Epithelial cell of prostate (primary cell): ENCODE measurements at places on chromosomes 2 and 18.

DNA sequence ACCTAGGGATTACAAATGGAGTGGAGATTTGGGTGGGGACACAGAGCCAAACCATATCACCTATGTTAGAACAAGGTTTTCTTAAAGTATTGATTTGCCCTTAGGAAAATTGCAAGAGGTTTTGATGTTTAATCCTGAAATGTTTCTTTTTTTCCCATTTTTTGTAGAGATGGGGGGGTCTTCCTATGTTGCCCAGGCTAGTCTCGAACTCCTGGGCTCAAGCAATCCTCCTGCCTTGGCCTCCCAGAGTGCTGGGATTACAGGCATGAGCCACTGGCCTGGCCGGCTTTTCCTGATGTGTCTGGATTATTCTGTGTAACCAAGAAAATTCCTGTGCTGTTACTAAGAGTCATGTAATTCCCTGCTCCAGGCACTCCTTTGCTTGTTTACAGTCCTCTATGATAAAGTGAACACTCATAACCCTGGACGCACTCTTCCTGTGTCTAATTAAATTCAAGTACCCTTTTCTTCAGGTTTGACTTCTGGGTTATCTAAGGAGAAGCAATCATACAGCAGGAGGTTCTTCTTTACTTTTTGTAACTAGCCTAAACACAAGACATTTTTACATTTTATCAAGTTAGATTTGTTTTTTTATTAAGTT is 15.0 kb upstream of the CTDP1 start:
- peak; percentile 83 for DNase-seq

GRCh38 chr2:15363142-15363541 is 198.0 kb downstream of the NBAS start:
- peak; percentile 16 for DNase-seq

GRCh38 chr2:203631068-203631757 is 75.2 kb upstream of the CD28 start:
- DNase-seq: no peak

GRCh38 chr18:32980896-32981295 is 208.1 kb upstream of the KLHL14 start:
- DNase-seq: no peak

DNA sequence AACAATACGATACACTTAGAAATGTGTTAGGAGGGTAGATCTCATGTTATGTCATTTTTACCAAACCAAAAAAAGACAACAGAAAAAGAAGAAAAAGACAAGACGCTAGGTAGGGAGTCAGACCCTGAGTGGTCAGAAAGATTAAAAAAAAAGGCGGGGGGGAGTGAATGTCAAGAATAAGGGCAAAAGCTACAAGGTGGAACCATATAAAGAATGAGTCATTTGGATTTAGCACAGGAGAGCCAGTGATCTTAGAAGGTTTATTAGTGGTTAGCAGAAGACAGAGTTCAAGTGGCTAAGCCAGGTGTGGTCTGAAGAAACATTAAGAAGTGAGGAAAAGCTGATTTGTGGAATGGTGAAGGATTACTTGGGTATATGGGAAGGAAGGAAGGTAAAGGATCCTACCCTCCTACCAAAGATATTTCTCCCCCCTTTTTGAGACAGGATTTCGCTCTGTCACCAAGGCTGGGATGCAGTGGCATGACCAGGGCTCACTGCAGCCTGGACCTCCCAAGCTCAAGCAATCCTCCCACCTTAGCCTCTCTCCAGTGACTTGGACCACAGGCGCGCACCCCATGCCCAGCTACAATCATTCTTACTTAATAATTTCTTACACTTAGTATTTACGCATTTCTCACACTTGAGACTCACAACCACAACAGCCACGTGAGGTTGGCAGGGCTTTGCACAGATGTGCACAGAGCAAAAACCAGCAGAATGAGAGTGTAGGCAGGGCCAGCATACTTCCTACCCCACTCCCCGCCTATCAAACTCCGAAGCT is 2.6 kb downstream of the DSC2 start:
- DNase-seq: no peak

DNA sequence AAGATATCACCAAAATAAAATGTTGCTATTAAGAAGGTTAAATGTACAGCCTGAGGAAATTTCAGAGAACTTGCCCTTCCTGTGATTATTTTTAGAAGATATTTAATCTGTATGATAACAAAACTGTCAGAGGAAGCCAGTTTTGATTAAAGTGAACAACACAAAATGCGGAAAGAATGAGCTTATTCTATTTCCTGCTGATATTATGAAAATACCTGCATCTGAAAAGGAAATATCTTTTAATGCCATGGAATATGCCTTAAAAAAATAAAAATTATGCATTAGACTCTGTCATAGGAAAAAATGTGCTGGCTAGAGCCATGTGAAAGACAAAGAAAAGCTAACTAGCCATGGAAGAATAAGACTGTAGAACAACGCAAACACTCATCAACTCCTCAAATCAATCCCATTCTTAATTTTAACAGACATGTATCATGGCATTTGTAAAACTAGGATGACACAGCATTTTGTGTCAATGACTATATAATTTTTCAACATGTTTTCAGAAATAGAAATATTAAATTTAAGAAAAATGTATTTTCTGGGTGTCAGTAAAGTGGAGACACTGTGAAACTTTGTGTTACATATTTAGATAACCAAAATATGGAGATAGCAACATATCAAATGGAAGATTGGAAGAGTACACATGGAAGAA is 1768.2 kb downstream of the SUCLG1 start:
- no peak for DNase-seq

DNA sequence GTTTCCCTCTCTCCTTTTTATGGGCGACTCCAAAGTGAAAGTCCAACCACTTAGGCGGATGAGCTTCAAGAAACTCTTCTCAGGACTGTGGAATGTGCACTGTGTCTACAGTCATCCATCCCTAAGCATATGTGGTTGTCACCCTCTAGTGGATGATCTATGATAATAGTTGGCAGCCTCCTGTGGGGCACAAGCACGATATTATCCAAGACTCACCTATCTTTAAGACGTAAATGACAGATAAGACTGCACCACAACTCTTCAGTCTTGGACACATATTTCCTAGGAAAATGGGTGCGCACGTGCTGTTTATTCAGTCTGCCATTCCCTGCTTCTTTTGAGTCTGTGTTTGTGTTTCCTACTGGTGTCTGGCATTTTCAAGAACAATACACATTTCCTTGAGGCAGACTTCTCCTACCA is 145.5 kb upstream of the CTAGE1 start:
- DNase-seq: peak; percentile 65

- no peak for DNase-seq
These were observed 57.8 kb upstream of the MMADHC start for GRCh38 chr2:149645391-149645790.

GRCh38 chr2:136111711-136112110 is 6.2 kb downstream of the CXCR4 start:
- DNase-seq: no peak

DNA sequence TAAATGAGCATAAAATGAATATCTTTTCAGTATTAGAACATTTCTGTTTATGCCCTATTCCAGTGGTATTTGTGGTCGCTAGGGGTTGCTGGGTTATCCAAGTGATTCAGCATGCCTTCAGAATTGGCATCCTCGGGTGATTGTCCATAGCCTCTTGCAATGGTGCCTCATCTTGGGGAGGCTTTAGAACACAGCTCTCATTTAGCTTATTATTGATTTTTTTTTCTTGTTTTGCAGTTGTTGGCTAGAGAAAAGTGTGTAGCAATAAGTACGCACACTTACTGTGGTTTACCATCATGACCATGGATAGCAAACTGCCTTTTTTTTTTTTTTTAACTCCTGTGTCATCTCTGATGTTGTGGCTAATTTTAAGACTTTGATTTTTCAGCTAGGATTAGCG is 33.6 kb downstream of the PLEKHA3 start:
- DNase-seq: no peak

DNA sequence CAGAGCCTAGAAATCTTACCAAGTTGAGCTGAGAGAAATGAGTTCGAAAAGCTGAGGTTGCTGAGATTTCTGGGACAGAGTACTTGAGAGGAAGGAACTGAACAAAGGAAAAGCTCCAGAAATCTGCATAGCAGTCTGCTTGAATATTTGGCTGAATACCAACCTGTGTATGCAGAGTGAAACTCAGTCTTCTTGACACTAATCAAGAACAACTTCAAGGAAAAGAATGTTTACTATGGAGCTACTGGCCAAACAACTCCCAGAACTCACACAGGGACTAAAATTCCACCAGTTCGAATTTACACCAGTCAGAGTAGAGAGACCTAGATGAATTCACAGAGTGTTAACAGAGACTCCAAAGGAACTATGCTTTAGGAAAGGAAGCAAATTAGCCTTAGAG is 66.5 kb downstream of the USP37 start:
- DNase-seq: no peak

- DNase-seq: no peak
These were observed 33.8 kb upstream of the STK17B start for GRCh38 chr2:196205011-196205766.

DNA sequence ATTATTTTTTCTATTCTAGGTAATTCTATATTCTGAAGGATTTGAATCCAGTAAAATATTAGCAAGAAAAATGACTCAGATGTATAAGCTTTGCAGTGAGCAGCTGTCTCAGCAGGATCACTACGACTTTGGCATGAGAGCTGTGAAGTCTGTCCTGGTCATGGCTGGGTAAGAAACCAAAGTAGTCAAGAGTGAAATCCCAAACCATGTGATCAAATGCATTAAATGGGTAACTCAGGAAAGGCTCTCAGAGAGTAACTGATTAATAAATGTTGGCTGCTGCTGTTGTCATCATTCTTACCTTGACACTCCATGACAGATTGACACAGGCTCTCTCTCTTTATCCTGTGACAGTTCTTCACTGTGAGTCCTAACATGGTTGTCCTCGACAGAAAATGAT is 124.1 kb downstream of the DNAH6 start:
- DNase-seq: no peak

DNA sequence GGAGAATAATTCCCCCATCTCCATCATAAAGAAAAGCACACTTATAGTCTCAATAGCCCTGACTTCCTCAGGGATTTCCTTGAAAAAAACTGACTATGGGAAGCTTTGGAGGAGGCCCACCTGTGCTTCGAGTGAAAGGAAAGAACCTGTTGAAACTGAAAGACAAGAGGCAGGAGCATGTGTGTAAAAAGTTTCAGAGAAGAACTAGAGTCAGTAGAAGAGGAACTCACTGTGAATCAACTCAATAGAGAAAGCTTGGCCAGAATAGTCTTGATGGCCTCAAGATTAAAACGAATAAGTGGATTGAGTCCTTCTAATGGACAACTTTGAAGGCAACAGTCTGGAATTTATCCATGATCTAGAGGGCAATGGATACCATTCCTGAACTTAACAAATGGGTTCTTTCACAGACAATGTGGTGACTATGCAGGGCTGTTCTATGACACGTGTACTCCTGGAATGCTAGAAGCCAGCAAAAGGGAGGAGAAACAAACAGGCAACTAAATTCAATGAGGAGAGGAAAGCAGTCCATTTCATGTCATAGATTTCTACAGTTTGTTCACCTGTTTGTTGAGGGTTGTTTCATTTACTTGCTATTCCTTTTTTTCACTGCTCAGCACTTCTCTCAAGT is 442.3 kb downstream of the GRB14 start:
- DNase-seq: no peak

GRCh38 chr2:119062179-119062578 is 96.4 kb downstream of the C1QL2 start:
- no peak for DNase-seq

DNA sequence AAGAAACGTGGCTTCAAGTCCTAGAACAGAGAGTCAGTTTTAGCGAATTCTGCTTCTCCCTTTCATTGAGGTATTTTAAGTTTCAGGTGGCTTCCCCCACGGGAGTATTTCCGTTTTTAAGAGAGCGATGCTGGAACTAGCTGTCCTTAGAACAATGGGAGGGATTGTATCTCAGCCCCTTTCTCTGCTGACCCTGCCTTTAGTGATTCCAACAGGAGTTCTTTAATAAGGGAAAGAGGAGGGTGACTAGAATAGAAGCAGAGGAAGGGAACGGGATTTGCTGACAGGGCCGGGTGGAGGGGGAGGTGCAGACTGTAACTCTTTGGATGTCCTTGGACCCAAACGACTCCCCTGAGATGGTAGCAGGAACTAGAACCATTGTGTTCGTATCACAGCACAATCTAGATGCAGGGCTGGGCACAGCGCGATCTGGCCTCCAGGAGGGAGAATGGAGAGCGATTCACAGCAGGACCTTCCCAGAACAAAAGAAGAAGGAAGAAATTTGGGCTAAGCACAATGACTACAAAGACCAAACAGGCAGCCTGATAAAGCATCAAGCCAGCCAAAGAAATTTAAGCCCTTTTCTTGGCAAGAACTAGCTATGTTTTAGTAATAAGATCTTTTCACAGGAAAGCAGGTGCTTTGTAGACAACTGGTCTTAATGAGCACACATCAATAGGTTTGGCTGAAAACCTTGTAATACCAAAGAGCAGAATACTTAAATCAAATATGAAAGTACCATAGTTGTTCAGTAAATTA is 15.8 kb upstream of the RTTN start:
- no peak for DNase-seq

DNA sequence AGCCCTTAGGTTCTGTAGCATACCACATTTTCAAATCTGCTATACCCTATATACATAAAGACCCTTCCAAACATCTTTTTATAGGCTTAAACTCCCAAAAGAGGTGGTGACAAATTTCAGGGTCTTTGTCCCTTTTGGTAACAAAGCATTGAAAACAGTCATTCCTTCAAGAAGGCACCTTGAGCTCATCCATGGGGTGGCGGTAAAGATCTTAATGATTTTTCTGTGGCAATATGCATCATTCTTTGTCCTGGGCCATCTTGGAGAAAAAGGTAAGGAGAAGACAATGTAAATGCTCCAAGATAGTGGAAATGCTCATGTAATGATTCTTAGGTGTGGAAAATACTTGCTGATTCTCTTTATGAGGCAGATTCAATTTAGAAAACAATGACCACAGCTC is 890.5 kb downstream of the CNTNAP5 start:
- DNase-seq: no peak

- DNase-seq: no peak
These were observed 38.6 kb downstream of the STON1 start for GRCh38 chr2:48568547-48568946.

GRCh38 chr2:176187200-176187898 is 1.1 kb upstream of the HOXD1 start:
- DNase-seq: no peak

DNA sequence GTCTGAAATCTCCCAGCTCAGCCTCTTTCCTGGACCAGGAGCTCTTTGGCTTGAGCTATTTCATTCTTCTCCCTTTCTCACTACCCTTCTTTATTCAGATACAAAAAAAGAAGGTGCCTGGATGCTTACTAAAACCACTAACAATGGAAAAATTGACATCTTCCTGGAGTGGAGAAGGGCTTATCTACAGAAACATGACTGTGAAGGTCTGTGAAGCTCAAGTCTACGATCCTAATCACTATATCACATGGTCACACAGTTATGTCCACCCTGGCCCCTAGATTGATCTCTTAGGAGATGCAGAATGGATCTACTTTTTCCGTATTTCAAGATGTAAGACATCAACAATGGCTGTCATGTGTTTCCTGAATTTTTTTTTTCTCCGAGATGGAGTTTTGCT is 5.7 kb upstream of the KRCC1 start:
- DNase-seq: no peak

- peak; percentile 6 for DNase-seq
These were observed 315.5 kb downstream of the RPRM start for GRCh38 chr2:153163055-153163454.

GRCh38 chr2:219656526-219656925 is 29.1 kb downstream of the SLC4A3 start:
- DNase-seq: peak; percentile 82
